ENCODE measurements at places on chromosomes 7 and 10.

GRCh38 chr10:10417671-10418070 is 600.0 kb upstream of the CELF2 start:
- no peak for DNase-seq

DNA sequence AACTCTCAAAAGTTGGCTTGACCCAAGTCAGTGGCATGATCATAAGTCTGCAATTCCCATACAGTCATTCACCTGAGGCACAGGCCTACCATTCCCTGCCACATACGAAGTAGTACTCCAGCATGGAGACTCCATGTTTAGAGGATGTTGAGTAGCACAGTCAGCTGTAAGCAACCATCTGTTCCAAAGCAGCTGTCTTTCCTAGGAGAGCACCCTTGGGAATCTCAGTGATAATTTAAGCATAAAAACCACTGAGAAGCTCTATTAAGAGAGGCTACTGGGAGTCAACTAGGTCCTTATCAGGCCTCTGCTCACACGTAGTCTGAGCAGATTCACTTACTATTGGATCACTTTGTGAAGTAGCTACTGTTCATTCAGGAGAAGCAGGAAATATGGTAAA is 61.6 kb upstream of the UNC5B start:
- DNase-seq = no peak

DNA sequence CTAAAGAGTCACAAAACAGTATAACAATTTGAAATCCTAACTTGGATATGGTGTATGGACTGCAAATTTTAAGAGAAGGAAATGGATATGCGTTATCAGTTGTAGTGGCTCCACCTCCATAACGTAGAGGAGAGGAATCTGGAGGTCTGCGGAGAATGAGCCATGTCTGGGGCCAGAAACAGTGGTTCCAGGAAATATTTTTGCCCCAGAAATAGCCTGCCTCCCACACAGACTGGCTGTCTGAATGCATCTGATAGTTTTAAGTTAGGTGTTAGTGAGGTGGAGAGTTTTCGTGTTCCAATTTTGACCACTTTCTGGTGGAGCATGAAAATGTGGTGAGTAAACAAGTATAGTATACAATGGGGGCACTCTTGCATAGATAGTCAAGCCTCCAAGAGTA is 1.6 kb downstream of the PHTF2 start:
- DNase-seq = no peak

DNA sequence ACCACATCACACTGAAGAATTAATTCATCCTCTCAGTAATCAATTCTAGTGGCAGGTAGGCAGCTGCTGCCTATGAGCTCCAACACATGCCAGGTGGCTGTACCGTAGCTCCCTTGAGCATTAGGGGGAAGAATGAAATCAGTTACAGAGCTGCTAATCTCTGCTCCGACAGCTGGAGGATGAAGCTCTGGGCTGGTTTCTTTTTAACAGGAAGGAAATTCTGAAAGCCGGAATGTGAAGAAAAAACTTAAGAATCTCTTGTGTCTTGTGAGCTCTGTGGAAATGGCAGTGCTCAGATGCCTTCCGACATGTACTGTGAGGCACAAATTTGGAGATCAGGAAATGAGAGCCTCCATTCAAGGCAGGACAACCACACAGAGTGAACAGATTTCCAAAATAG is 2.8 kb upstream of the AHCYL2 start:
- DNase-seq = no peak

DNA sequence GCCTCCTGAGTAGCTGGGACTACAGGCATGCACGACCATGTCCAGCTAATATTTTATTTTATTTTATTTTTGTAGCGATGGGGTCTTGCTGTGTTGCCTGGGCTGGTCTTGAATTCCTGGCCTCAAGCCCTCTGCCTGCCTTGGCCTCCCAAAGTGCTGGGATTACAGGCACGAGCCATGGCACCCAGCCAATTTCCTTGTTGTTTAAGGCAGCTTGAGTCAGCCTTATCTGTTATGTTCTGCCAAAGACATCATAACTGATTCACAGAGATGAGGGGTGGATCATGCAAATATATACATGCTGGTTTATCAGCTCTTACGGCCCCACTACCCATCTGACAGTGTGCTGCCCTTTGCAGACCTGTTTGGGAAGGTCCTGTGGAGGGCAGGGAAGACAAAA is 826.7 kb downstream of the TYW1 start:
- DNase-seq = no peak

DNA sequence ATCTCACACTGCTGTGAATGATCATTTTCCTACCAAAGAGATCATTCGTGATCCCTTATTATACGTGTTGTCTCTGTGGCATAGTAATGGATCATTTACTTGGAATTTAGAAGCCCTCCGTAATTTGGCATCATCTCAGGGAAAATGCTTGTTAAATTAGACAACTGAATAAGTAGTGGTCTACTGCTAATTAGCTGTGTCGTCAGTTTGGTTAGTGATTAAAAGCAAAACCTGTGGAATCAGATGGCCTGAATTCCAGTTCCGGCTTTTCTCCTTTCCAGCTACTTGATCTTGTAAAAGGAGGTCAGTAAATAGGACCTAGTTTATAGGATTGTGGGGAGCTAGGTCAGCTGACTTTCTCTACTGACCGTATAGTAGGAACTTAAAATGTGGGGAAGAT is 65.6 kb downstream of the RBM33 start:
- DNase-seq = no peak

DNA sequence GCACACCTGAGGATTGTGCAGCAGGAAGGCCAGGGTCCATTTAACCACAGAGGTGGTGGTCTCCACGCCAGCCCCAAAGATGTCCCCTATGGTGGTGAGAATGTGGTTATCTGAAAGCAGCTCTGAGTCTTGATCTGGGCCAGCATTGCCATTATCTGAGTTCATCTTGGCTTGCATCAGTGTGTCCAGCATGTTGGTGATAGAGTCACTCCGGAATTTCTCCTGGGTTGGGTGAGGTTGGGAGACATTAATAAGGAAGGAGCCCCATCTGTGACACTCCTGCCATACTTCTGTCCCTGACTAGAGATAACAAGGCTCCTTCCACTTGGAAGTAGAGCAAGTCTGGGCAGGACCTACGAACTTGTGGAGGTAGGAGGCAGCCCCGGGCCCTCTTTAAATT is 4.2 kb downstream of the CYP17A1 start:
- DNase-seq = no peak

DNA sequence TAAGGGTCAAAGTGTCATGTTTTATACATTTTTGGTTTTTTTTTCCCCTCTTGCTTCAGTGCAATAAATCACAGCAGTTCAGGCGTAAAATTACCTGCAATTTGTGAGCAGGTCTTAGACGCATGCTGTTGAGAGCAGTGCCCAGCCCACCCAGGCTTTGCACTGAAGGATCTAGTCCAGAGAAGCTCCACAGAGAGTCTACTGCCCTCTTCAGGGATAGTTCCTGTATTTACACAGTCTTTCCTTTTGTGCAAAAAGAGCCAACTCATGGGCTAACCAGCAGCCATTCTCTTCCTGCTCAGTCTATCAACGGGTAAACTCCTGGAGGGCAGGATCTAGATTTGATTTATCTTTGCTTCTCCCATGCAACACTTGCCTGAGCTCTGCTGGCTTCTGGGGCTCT is 82.2 kb upstream of the NAMPT start:
- DNase-seq = no peak

- DNase-seq = no peak
Observed at GRCh38 chr7:34160261-34160752, 255.0 kb downstream of the BMPER start.

DNA sequence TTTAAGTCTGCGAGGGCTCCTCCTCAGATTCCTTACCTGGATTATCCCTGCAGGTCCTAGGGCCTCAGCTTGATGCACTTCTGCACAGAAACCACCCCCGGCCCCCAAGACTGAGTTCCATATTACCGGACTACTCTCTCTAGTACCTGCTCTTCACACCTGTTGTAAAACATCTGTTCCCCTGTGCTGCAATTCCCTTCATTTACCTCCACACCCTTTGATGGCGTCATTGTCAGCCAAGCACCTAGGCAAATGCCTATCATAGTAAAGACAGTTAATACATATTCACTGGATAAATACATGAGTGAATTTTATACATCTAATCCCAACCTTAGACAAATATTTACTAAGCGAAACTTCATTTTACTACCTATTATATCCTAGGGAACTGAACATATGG is 275.5 kb downstream of the PLXDC2 start:
- no peak for DNase-seq

DNA sequence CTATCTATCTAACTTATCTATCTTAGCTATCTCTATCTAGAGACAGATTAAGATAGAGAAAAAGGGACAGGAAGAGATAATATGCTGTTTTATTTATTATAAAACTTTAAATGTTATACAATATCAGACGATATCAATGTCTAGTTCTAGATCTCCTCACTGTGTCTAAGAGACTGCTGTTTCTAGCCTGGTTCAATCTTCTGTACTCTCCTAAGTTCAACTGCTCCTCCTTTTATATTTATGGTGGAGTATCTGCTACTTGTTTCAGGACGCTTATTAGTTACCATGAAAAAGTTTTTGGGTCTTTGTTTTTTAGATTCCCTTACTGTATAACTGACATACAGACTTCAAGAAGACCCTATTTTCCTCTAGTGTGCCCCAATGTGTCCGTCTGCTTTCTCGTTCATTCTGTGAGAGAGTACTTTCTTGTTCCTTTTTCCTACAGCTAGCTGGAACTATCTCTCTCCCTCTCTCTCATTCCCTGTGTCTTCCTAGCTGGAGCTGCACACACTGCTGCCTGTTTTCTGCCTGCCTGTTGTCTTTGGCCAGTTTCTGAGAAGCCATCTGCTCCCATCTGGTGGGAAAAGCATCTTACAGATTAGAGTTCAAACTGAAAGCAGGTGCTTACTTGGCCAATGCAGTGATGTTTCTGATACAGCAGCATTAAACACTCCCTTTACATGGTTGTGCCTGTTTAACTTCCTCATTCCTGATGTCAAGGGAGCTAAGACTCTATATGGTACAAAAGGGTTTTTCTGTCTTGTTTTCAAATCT is 49.4 kb upstream of the ARL4A start:
- no peak for DNase-seq

DNA sequence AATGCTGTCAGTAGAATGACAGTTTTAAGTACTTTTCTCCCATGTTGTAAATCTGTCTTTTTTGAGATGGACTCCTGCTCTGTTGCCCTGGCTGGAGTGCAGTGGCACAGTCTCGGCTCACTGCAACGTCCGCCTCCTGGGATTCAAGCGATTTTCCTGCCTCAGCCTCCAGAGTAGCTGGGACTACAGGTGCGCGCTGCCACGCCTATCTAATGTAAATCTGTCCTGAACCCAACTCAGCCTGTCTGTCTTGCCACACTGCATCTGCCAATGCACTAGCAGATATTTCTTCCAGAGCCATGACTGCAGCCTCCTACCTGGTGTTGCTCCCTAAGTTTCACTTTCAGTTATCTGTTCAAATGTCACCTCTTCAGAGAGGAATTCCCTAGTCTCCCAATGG is 264.1 kb downstream of the PHF14 start:
- DNase-seq = no peak

DNA sequence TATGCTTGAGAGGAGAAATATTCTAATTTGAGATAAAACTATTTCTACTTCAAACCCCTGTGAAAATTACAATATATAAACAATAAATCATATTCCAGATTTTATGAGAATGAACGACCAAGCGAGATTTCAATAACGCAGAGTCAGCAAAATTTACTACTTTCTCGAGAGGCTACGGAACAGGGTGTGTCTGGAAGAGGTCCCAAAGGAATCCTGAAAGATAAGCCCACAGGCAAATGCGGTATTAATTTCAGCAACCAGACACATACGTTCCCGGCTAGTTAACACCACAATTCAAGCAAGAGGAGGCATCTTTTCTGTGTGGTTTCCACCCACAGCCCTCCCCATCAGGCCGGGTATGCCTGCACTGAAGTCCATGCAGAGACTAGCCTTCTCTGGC is 26.4 kb downstream of the BEND7 start:
- DNase-seq = no peak

DNA sequence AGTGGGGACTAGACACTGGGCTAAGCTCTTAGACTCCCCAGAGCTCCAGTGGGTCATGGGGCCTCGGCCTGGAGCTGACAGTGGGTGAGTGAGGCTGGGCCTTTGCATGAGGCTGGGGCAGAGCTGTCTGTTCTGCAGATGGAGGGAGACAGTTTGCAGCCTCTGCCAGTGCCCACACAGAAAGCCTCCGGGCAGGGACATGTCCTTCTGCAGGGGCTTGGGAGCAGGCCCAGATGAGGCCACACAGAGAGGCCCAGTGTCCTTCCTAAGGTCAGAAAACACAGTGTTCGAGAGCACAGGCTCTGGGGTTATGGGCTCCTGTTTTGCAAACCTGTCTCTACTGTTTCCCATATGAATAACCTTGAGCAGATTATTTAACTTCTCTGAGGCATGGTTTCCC is 25.1 kb upstream of the HK1 start:
- no peak for DNase-seq

GRCh38 chr7:129470411-129470810 is 31.9 kb upstream of the SMKR1 start:
- no peak for DNase-seq

GRCh38 chr10:34574353-34574934 is 240.7 kb downstream of the PARD3 start:
- no peak for DNase-seq

DNA sequence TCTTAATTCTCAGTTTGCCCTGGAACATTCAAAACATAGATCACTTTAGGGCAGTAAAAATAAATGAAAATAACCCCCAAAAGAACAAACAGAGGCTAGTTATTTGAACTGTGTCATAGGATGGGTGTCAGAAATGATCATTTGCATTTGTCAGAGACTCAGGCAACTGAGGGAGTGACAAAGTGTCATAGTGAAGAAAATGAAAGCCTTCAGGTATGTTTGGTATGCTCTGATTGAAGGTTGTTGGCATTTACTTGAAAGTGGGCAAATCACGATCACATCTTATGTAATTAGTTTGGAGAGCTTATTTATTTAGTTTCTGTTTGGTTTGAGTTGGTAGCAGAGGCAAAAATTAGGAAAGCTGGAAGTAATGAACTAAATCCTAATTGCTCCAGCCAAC is 880.9 kb downstream of the ANKRD7 start:
- DNase-seq = no peak

- no peak for DNase-seq
Observed at GRCh38 chr7:106092204-106092603, 19.9 kb downstream of the SYPL1 start.

- DNase-seq = no peak
Observed at GRCh38 chr7:139886206-139886605, 57.1 kb downstream of the TBXAS1 start.

DNA sequence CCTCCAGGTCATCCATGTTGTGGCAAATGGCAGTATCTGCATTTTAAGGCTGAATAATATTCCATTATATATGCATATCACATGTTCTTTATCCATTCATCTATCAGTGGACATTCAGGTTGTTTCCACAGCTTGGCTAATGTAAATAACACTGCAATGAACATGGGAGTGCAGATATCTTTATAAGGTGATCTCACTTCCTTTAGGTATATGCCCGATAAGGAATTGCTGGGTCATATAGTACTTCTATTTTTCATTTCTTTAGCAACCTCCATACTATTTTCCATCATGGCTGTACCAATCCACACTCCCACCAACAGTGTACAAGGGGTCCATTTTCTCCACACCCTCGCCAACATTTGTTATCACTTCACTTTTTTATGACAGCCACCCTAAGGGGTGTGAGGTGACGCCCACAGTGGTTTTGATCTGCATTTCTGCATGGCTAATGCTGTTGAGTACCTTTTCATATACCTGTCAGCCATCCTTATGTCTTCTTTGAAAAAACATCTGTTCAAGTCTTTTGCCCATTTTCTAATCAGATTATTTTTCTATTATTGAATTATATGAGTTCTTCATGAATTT is 18.9 kb downstream of the ABI1 start:
- no peak for DNase-seq
